ENCODE measurements at places on chromosomes 5 and 9. TPM values are rescaled to one million over a fixed set of nuclear protein-coding genes. Genes with fewer than 3 reads are reported as not detected.

- peaks cover 28% of the 10 kb centered on the region for H3K4me1 ChIP-seq
- no peaks in the 10 kb centered on the region for H3K36me3 ChIP-seq
- H3K27ac ChIP-seq, result no peak overlapping the region
- no peak overlapping the region for H3K4me3 ChIP-seq
- H3K27me3 ChIP-seq, result no peaks in the 10 kb centered on the region
- no peak for DNase-seq
Observed at GRCh38 chr9:125884218-125884595, 137.0 kb downstream of the PBX3 start.

RNF183 gene
- 0.44 TPM for total RNA-seq

DNA sequence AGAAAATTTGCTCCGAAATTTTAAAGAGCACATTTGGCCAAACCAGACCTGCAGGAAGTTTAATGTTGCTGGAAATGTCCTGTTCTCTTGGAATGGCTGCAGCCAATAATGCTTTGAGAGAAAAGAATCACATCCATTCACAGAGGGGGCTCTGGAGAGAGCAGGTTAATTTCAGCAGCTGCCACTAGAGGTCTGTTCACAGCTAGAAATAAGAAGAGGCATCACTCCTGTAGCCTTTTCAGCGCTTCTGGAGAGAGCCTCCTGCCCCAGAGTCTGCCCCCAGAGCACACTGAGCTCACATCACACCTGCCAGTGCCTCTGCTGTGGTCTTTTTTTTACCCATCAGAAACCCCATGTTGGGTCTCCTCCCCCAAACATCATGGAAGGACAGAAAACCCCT is 124.8 kb upstream of the RAD23B start:
- no peaks in the 10 kb centered on the region for H3K27me3 ChIP-seq
- H3K4me1 ChIP-seq, result no peaks in the 10 kb centered on the region
- no peak overlapping the region for H3K4me3 ChIP-seq
- no peak overlapping the region for H3K27ac ChIP-seq

GRCh38 chr5:137845472-137845871 is 22.2 kb upstream of the MYOT start:
- no peaks in the 10 kb centered on the region for H3K4me1 ChIP-seq
- H3K36me3 ChIP-seq, result no peaks in the 10 kb centered on the region
- H3K27ac ChIP-seq, result no peak overlapping the region
- H3K4me3 ChIP-seq, result no peak overlapping the region

DNA sequence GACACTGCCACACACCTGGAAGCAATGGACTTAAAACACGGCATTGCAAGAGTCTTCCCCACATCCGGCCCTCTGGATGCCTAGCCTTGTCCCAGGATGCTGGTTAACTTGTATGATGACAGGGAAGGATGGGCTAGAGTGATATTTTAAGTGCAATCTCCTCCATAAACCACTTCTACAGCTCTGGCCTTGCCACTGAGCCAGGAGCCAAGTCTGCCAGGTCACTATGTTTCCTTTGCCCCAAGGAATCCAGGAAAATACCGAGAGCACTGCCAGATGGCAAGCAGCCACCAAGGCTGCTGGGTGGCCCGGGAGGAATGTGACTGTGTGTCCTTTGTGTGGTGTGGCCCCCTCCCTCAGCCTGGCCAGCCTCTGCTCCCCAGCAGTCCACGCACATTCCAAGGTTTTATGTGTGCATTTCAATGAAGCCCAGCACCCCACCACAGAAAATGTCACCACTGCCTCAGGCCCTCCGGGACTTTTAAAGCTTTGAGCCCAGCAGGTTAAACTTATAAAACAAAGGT is 106.0 kb downstream of the FRMD3 start:
- no peaks in the 10 kb centered on the region for H3K36me3 ChIP-seq
- no peak overlapping the region for H3K27ac ChIP-seq
- peaks cover 7% of the 10 kb centered on the region for H3K4me1 ChIP-seq
- no peak overlapping the region for H3K4me3 ChIP-seq
- H3K27me3 ChIP-seq, result peaks cover 3% of the 10 kb centered on the region

GRCh38 chr5:17118631-17119030 is 98.8 kb upstream of the BASP1 start:
- no peak overlapping the region for H3K4me3 ChIP-seq
- H3K4me1 ChIP-seq, result peaks cover 31% of the 10 kb centered on the region
- H3K36me3 ChIP-seq, result no peaks in the 10 kb centered on the region
- H3K27me3 ChIP-seq, result no peaks in the 10 kb centered on the region
- no peak overlapping the region for H3K27ac ChIP-seq
- no peak for DNase-seq

DNA sequence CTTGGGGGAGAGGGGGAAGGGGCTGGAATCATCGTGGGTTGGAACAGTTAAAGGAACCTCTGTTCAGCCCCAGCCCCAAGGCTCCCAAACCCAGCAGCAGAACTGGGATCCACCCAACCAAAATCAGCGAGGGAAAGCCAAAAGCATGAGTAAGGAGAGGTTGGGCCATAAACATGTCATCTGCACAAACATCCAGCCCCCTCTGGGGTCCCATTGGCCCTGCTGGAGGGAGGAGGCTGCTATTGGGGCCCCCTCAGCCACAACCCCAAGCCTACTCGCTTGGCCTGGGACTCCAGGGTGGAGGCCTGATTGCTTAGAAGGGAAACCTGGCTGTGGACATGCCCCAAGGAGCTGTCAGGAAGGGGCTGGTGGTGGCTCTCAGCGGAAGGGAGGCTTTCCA is 154.9 kb downstream of the FGF18 start:
- no peaks in the 10 kb centered on the region for H3K4me1 ChIP-seq
- no peaks in the 10 kb centered on the region for H3K36me3 ChIP-seq
- no peak overlapping the region for H3K4me3 ChIP-seq
- DNase-seq, result no peak

DNA sequence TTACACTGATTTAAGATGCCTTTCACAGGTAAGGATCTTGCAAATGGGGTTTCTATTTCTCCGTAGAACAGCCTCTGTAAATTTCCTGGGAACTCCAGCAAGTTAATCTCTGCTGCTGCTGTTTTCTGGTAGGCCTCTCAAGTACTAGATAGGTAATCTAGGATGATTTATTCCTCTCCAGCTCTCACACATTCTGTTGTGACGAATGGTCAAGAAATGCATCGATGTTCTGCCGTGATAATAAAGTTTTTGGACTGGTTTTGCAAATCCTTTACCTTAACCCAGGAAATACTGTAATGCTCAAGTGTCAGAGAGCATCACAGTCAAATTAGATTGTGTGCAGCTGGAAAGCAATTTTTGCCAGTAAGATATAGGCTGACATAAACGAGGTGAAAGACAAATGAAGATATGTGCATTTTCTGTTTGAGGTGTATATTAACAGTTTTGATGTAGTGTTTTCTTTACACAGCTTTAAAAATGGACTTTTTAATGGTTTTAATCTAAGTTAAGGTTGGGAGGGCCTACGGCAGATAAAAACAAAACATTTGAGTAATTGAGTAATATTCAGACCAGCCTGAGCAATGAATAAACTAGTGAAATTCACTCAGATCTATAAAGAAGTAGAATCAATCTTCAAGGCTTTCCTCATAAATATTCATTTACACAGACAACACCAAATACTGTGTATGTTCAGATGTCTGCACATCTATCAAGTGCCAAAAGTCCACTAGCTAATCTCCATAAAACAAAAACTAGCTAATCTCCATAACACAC is 300.6 kb upstream of the EDIL3 start:
- no peak overlapping the region for H3K4me3 ChIP-seq
- DNase-seq, result no peak
- H3K27ac ChIP-seq, result no peak overlapping the region
- no peaks in the 10 kb centered on the region for H3K27me3 ChIP-seq
- H3K4me1 ChIP-seq, result no peaks in the 10 kb centered on the region

DNA sequence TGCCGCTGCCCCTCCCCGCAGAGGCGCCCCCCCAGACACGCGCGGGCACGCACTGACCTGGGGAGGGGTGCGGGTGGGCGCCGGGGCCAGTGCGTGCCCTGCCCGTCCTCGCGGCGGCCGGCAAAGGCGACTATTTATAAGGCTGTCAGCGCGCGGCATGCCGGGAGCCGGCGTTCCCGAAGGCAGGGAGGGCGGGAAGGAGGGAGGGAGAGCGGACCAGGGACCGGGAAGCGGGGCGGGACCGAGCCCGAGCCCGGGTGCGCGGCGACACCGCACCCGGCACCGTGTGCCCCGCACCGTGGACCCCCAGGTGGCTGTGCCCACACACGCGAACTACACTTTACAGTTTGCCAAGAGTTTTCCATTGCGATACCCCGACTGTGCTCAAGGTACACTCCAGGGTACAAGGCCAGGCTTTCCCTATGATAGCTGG is at the start of gene AK1:
AK1 (minus strand) TSS at position 110 of the 433 bp plus-strand sequence. CDS start 3,058 bp downstream, outside the sequence.
- H3K36me3 ChIP-seq, result no peaks in the 10 kb centered on the region
- DNase-seq, result peak; percentile 61
- peaks cover 2% of the 10 kb centered on the region for H3K4me1 ChIP-seq
- peak within 1 kb of the TSS; percentile 90 for H3K27ac ChIP-seq

GRCh38 chr9:123080444-123080843 is 47.0 kb downstream of the GPR21 start:
- H3K4me1 ChIP-seq, result peaks cover 8% of the 10 kb centered on the region
- no peak for DNase-seq
- no peak overlapping the region for H3K4me3 ChIP-seq
- no peaks in the 10 kb centered on the region for H3K27me3 ChIP-seq
- peaks cover 27% of the 10 kb centered on the region for H3K36me3 ChIP-seq

DNA sequence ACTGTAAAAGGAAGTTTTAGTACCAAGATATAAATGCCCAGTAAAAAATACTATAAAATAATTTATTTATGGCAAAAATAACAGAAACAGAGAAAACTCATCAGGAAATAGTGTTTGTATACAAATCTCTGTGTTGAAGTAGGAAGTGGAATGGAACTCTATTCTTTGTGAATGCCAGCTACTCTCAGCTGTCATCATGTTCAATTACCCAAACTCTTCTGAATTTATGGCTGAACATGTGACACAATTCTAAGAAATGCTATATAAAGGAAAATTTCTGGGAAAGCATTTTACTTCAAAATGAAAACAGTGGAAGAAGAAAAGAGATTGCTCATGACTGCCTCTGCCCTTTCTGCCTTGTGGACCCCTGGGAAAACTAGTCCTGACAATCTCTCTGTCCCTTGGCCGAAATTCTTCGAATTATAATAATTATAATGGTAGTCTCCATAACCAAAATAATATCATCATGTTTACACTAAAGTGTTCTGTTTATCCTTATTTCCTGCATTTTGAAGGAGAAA is 522.3 kb upstream of the ST8SIA4 start:
- no peaks in the 10 kb centered on the region for H3K36me3 ChIP-seq
- H3K4me1 ChIP-seq, result peaks cover 3% of the 10 kb centered on the region
- no peak for DNase-seq

DNA sequence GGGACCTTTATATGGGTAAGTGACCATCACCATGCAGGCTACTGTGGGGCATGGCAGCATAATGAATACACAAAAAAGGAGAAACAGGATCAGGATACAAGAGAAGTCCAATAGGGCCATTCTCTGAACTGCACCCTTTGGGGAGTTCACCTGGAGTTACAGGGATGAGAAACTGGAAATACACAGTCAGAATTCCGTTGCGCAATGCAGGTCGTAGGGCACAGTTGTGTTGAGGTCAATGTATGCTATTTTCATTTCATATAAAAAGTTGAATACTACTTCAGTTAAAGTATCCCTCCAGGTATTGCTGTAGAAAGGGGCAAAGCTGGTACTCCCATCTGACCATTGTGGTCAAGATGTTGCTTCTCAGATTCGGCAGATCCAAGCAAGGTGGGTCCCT is 471.4 kb downstream of the DMRT2 start:
- no peaks in the 10 kb centered on the region for H3K4me1 ChIP-seq
- no peak overlapping the region for H3K27ac ChIP-seq
- DNase-seq, result no peak
- no peaks in the 10 kb centered on the region for H3K36me3 ChIP-seq

DNA sequence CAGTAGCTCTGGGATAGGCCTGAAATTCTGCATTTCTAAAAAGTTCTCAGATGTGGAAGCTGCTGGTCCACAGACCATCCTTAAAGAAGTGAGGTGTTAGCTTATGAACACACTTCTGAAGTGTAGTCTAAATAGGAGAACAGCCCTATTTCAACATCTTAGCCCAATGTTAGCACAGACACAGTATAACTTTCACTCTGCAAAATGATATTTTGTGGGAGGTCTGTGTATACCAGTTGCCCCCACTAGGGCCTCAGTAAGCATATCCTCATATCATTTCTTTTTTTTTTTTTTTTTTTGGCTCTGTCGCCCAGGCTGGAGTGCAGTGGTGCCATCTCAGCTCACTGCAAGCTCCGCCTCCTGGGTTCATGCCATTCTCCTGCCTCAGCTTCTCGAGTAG is 7.5 kb upstream of the HABP4 start:
- H3K27me3 ChIP-seq, result peaks cover 7% of the 10 kb centered on the region
- H3K4me3 ChIP-seq, result no peak overlapping the region
- no peak overlapping the region for H3K27ac ChIP-seq
- no peak for DNase-seq
- H3K36me3 ChIP-seq, result no peaks in the 10 kb centered on the region

GRCh38 chr9:108885643-108886348 is 23.7 kb downstream of the ACTL7A start:
- no peak for DNase-seq
- H3K36me3 ChIP-seq, result peaks cover 27% of the 10 kb centered on the region
- H3K4me3 ChIP-seq, result no peak overlapping the region

CER1 gene
- total RNA-seq, result not detected

LCP2 gene
- total RNA-seq, result not detected

TRPM6 gene
- 0.20 TPM for total RNA-seq

DNA sequence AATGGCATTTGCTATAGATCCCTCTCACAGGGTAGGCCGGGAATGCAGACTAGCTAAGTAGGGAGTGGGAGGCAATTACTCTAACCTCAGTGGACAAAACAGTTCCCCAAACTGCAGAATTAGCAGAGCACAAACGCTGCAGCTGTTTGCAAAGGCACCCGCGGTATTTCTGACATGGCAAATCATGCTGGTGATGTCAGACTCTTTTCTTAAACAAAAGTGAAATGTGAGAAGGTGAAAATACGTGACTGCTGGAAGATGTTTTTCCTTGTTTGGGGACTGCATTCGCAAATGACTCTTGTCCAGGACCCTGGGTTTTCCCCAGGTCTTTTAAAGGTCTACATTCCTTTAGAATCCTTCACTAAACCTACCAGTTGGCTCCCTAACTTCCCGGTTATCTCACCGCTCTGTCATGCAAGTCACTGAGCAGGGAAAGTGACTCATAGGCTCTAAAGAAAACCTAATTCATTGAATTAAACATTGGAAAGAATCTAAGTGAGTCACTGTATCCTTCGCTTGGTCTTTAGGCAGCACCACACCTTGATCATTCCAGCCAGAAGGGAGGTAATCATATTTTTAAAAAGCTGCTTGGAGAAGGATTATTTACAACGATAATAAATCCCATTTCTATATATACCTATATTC is 91.5 kb upstream of the DNAH5 start:
- no peaks in the 10 kb centered on the region for H3K36me3 ChIP-seq
- peak overlapping the region; percentile 91 for H3K27ac ChIP-seq
- H3K27me3 ChIP-seq, result peaks cover 3% of the 10 kb centered on the region
- DNase-seq, result no peak

CCL19 gene
- total RNA-seq, result not detected
